Tibial nerve (tissue), 4 donors: ENCODE measurements at places on chromosomes 5 and 9.

DNA sequence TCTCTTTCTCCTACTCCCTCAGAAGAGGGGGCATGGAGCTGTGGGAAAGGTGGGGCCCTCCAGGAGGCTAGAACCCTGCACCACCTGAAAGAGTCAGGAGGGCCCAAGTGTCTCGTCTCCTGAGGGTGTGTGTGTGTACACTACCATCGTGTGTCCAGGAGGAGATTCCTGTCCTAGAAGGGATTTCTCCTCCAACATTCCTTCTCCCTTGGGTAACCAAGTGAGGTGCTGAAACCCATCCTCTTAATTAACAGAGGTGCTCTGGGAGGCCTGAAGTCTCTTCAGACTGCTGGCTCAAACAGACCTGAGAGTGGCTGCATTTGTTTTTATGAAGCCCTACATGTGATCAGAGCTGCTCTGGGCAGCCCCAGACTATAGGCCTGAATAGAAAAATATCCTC is 61.1 kb upstream of the FAM169A start:
- no peak for DNase-seq

- DNase-seq = no peak
Measured at GRCh38 chr5:113166852-113167366, 190.3 kb downstream of the DCP2 start.

DNA sequence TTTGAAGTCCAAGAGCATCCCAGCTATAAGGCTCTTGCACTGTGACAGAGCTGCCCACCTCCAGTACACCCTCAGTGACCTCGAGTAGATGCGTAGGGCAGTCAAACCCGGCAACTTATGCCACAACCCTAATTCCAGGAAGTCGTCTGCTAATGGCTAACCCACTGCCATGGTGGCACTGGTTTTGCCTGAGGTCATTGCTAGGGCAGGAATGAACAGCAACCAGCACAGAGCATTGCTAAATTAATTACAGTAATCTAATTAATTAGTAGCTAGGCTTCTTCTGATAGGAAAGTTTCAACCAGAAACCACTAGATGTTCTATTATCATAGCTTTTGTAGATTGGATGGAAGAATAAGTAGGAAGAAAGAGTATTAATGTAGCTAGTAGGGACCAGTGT is 122.8 kb downstream of the DPYSL3 start:
- no peak for DNase-seq

GRCh38 chr5:173845321-173845720 is 42.8 kb upstream of the CPEB4 start:
- no peak for DNase-seq

DNA sequence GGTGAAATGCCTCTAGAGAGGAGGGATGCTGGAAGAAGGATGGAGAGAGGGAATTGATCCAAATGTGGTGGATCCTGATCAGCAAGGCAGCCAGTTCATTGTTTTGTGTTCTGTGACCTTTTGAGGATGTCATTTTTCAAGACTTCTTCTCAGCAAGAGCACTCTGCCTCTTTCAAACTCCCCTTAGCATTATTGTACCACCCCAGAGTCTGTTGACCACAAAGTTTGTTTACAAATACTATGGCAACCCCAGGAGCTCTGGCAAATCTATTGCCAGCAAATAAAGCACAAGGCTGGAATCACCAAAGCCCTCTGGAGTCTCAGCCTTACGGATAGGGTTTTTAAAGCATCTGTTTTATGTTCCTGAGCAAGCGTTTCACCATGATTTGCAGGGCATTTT is 76.2 kb upstream of the SLC1A3 start:
- no peak for DNase-seq

GRCh38 chr9:138064547-138064946 is 187.0 kb downstream of the CACNA1B start:
- DNase-seq = no peak

- no peak for DNase-seq
Measured at GRCh38 chr5:67259548-67260215, 63.1 kb upstream of the CD180 start.

- DNase-seq = no peak
Measured at GRCh38 chr9:127809540-127810377, 7.1 kb downstream of the FPGS start.

DNA sequence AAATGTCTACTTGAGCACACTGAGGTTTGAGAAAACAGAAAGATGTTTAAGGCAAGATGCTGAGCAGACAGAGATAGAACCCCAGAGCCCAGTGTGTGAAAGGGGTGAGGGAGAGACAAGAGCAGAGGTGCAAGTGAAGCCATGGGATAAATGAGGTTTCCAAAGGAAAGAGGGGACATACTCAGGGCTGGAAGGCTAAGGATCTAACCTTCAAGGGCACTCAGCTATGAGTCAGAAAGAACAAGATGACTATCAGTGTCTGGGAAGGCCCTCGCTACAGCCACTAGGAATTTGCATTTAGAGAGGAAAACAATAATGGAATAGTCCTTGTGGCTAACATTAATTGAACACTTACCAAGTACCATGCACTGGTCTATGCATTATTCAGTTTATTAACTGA is 113.7 kb downstream of the HTR4 start:
- DNase-seq = no peak

GRCh38 chr5:32074401-32074800 is 99.7 kb downstream of the GOLPH3 start:
- DNase-seq = no peak

DNA sequence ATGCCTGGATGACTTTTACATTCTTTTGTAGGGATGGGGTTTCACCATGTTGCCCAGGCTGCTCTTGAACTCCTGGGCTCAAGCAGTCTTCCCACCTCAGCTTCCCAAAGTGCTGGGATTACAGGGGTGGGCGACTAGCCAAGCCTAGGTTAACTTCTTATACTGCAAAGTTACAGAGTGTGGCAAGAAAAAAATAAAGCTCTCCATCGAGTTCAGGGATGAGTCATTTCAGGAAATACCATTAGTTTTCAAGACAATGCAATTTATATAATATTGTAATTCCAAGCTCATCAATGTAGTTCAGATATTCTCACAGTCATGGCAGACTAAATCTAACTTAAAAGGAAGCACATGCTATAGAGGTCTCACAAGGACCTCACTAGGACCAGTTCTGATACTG is 11.5 kb upstream of the ABO start:
- no peak for DNase-seq

GRCh38 chr5:154607746-154608145 is 129.7 kb upstream of the HAND1 start:
- DNase-seq = no peak

GRCh38 chr5:59542851-59543820 is 350.4 kb downstream of the PDE4D start:
- DNase-seq = no peak

GRCh38 chr9:128617943-128618342 is 38.7 kb downstream of the DYNC2I2 start:
- DNase-seq = no peak

GRCh38 chr5:60578315-60578714 is 121.7 kb downstream of the DEPDC1B start:
- no peak for DNase-seq

DNA sequence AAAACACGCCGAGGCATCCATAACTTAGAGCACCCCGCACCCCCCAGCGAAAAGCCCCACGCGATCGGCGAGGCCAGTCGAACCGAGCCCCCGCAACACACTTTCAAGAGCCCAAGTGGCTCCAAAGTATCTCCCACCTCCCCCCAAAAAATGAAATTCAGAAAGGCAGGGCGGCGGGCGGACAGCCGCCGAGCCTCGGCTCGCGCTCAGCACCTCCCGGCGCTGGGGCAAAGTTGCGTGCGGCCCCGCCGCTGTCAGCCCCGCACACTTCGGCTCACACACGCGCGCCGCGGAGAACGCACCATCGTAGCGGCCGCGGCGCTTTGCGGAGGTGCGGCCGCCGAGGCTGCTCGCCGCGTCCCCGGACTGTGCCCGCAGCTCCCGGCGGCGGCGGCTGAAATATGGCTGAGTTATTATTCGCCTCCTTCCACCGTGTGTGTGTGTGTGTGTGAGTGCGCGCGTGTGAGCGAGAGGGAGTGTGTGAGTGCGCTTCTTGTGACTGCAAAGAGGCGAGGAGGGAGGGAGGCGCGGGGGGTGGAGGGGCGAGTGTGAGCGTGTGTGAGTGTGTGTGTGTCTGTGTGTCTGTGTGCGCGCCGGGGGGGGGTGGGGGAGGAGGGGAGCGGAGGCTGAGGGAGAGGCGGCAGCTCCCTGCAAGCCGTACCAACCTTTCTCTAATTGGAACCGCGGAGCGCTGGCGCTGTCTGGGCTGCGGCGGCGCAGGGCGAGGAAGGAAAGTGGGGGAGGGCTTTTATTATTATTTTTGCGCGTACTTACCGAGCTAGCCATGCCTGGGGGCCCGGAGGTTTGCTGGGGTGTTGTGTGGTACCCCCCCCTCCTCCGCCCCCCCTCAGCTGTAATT is 599 bp downstream of the MLLT3 start:
- DNase-seq = peak; percentile 67
